WTC11 (cell line): ENCODE measurements at places on chromosomes 2 and 18. TPM values are rescaled to one million over a fixed set of nuclear protein-coding genes. Genes with fewer than 3 reads are reported as not detected.

DNA sequence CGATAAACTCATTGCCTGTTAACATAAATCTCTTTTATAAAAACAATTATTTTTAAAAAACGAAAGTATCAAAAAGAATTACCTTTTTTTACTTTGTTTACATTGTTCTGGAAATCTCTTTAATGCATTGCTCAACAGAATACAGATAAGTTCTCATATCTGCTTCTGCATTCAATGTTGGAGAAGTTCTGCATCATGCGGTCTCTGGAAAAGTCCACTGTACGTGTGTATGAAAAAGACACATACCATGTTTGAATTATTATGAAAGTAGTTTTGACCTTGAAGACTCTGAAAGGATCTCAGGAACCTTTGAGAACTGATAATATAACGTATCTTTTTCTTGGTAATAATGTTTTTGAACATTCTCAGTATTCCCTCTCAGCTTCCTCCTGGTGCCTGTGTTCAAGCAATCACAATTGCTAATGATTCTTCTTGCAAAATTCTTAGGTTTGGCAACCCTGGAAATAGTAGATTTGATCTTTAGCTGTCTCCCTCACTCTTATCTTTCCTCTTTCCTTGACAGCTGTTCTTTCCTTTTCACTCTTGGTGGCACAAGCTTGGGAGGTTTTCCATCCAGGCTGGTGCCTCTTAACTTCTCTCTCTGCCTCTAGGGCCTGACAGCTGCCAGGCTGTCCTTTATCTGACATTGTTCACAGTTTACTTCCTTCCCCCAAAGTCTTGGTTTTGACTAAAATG lies 12.4 kb upstream of the IL1R1 start:
- H3K27ac ChIP-seq, result no peak overlapping the region
- no peak overlapping the region for H3K4me3 ChIP-seq
- no peaks in the 10 kb centered on the region for H3K4me1 ChIP-seq
- DNase-seq, result no peak
- no peaks in the 10 kb centered on the region for H3K27me3 ChIP-seq

The C1QL2 gene
- total RNA-seq, result 0.55 to 1.0 TPM (median 0.71 TPM) in 3 replicates

The AQP12A gene
- total RNA-seq, result not detected in 3 replicates

The STARD6 gene
- 0.23 TPM in 1 of 3 replicates, not detected in the others for total RNA-seq

GRCh38 chr2:35000453-35000852 lies 1355.1 kb upstream of the CRIM1 start:
- H3K27ac ChIP-seq, result no peak overlapping the region
- H3K36me3 ChIP-seq, result no peaks in the 10 kb centered on the region
- no peak for DNase-seq
- no peak overlapping the region for H3K4me3 ChIP-seq

GRCh38 chr18:48590678-48591077 lies 51.8 kb downstream of the CTIF start:
- no peak for DNase-seq
- H3K27ac ChIP-seq, result no peak overlapping the region
- H3K4me3 ChIP-seq, result no peak overlapping the region
- H3K27me3 ChIP-seq, result no peaks in the 10 kb centered on the region
- H3K4me1 ChIP-seq, result 0 out of 2 replicates have a peak, but pooled peaks cover 4% of the 10 kb centered on the region
- no peaks in the 10 kb centered on the region for H3K36me3 ChIP-seq

GRCh38 chr2:147025646-147026585 lies 818.9 kb upstream of the ACVR2A start:
- no peak overlapping the region for H3K4me3 ChIP-seq
- H3K27me3 ChIP-seq, result no peaks in the 10 kb centered on the region
- H3K27ac ChIP-seq, result no peak overlapping the region
- no peak for DNase-seq
- peaks cover 9% of the 10 kb centered on the region for H3K4me1 ChIP-seq
